Eye (tissue), 1 donor: ENCODE measurements at places on chromosomes 12 and 14.

GRCh38 chr12:110245369-110245772 lies 35.7 kb upstream of the ATP2A2 start:
- DNase-seq = peak; percentile 17

- DNase-seq = no peak
Measured at GRCh38 chr14:89697281-89698060, 257.1 kb downstream of the EFCAB11 start.

DNA sequence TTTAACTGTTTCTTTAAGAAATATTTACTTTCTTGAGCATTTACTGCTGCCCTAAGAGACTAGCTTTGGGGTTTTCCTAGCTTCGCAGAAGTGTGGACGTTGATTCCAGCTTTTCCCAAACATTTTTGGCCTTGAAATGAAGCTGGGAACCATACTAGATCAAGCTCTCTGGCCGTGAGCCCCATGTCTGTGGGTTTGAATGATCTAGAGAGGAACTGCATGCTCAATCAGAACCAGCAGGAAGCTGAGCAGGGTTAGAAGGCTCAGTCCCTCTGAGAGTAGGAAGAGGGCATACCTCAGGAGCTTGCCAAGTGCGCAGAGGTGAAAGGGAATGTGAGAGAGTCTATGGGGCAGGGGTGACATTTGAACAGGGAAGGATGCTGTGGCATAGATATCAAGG lies 292.1 kb downstream of the CACNA1C start:
- no peak for DNase-seq

DNA sequence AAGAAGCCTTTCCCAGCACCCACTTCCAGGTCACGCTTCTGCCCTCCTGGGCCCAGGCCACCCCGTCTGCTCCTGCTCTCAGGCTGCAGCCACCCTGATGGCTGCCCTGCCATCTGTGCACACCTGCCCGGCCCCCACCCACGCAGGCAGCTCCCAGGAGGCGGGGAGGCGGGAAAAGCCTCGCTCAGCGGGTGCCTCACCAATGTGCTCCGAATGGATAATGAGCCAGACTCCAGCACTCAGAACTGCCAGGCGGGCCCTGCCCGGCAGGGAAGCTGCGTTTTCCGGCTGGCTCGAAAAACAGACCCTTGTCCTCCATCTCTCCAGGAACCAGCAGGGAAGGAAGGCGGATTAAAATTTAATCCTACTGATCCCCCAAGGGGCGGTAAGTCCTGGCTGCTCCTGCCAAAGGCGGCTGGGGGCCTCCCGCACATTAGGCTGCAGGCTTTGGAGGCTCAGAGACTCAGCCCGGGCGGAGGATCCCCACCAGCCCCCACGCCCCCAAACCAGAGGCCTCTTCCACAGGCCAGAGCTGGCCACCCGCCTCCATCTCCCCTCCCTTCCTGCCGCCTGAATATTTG lies 104.0 kb downstream of the NCOR2 start:
- DNase-seq = peak; percentile 80

- no peak for DNase-seq
Measured at GRCh38 chr12:96064966-96065365, 29.6 kb upstream of the LTA4H start.

DNA sequence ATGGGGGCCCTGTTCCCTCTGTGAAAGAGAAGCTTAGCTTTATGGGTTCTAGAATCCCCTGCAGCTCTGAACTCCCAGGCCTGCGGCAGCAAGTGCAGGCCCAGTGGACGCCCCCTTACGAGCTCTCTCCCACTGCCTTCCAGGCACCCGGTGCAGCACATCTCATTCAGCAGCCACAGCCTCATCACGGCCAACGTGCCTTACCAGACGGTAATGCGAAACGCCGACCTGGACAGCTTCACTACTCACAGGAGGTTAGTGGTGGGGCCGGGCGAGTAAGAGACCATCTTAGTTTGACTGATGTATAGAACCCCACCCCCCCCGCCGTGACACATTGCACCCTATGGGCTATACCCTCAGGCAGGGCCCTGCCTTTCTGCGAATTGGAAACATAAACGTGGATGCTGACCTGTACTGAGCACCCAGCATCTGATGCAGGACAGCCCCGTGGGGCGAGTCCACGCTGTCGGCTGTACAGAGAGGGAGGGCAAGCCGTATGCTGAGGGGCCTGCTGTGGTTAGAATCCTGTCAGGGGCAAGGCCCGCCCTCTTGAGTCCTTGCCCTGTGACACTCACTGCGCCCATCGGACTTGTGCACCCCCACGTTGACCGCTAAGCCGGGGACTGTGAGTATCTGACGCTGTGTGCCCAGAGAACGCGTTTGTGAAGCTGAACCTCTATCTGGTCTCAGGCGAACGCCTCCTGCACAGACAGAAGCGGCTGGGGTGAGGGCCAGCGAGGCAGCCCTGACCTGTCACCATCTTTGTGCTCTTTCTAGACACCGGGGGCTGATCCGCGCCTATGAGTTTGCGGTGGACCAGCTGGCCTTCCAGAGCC lies 71.7 kb downstream of the TESC start:
- DNase-seq = no peak

- DNase-seq = no peak
Measured at GRCh38 chr12:132346471-132347175, 17.2 kb upstream of the GALNT9 start.

GRCh38 chr14:33564774-33565630 lies 385.9 kb downstream of the EGLN3 start:
- DNase-seq = no peak

DNA sequence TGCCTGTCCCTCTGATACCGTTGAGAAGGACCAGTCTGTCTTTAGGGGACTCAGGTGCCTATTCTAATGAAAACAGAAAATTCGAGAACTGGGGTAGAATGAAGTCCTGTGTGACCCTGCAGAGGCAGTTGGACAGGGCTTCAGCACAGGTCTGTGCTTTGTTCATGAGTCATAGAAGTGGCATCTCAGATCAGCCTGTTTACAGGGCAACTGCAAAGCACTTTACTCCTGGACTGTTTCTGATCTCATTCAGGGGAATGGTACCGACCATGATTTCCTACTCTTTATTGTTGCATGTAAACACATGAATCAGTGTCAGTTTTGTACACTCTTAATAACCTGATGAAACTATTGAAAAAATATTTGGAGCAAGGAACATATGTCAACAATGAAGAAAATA lies 1517.0 kb downstream of the AACS start:
- DNase-seq = no peak

- no peak for DNase-seq
Measured at GRCh38 chr12:42961395-42961794, 371.8 kb upstream of the PRICKLE1 start.
